8988T (cell line): ENCODE measurements at places on chromosomes 2 and 18.
A peak's percentile ranks its signal among the peaks of the same experiment; 100 is the strongest.

GRCh38 chr18:11284811-11285210 is 135.4 kb upstream of the PIEZO2 start:
- DNase-seq: no peak

GRCh38 chr2:177673602-177674595 is 281.3 kb downstream of the AGPS start:
- DNase-seq: no peak

- no peak for DNase-seq
Observed at GRCh38 chr2:22604136-22604535, 780.8 kb upstream of the KLHL29 start.

DNA sequence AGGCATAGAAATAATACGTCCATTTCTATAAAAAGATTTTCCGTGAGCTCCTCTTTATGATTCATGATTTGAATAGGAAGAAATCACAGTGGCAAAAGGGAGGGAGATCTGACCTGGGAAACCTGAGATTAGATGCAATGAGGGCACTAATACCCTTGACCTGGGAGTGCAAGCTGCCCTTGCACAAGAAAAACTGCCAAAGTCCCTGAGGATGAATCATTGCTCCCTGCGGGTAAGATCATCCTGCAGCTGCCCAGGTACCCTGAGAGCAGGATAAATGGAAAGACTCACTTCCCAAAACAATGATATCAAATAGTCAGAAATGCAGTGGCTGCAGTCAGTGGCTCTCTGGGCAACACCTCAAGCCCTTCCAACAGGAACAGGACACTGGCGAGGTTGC is 11.6 kb downstream of the FHL2 start:
- DNase-seq: no peak

DNA sequence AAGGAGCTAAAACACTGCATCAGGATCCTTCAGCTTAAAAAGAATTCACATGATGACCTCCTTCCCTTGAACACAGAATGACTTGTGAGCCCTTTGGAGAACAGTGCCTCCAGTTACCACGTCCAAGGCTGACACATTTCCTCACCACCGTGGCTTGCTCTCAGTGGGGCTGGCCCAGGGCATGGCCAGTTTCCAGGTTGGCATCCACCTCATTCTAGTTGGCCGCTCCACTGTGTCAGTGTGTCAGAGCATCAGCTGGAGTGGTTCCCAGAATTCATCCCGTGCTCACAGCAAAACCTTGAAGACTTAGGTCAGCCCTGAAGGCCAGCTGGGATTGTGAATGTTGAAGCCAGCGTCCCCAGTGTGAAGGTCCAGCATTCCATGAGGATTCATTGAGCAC is 158.5 kb downstream of the INSIG2 start:
- no peak for DNase-seq

DNA sequence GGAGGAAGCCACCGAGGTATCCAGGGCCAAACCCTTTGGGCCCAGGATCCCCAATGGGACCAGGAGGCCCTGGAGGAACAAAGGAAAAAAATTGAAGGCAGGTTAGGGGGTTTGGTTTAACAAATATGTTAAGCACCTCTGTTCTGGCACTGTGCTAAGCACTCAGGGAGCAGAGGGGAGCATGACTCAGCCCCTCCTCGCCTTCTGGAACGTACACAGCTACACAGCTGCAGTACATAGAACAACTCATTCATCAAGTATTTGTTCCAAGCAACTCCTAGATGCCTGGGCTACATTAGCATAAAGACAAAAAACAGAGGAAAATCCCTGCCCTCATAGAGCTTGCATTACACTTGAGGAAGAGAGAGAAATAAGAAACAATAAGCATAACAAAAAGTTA is 153.6 kb downstream of the COL4A4 start:
- DNase-seq: no peak

GRCh38 chr2:11681722-11682589 is 12.0 kb upstream of the NTSR2 start:
- peak; percentile 96 for DNase-seq

- DNase-seq: no peak
Observed at GRCh38 chr2:71215447-71215846, 11.5 kb downstream of the PAIP2B start.

- DNase-seq: no peak
Observed at GRCh38 chr2:227653419-227653818, 13.2 kb upstream of the SCYGR5 start.

- DNase-seq: no peak
Observed at GRCh38 chr2:100742277-100743254, 77.4 kb upstream of the NPAS2 start.

- no peak for DNase-seq
Observed at GRCh38 chr2:50611351-50611871, 420.5 kb downstream of the NRXN1 start.

GRCh38 chr2:43890855-43891254 is 52.1 kb downstream of the ABCG8 start:
- no peak for DNase-seq
